ENCODE measurements at places on chromosomes 11 and 22.

- DNase-seq: no peak
These were observed 1.2 kb upstream of the NRXN2 start for GRCh38 chr11:64723907-64724862.

DNA sequence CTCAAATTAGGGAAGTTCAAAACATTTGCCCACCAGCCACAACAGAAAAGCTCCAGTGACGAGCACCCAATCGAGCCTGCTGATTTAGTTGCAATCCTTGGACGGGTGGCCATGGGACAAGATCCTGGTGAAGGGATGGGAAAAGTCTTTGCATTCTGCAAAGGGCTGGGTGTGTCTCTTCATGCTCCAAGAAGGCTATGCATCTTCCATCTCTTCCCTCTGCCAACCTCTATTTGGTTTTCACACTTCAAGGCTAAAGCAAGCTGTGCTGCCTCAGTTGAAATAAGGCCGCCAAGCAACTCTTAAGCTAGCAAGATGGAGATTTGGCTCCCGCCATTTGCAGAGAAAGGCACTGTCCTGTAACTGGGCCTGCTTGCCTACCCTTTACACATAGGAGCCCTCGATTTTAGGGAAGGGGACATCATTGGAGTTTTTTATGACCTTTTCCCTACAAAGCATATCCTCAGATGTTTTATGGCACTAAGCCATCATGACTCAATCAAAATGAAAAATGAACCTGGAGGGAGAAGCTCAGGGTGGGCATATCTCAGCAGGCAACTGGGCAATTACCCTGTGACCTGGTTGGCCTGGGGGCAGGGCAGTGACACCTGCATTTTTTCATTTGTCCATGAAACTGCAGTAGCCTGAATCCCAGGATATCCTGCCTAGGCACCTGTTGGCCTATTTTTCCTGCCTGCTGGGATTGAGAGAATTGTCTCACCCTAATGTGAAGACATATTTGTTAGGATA is 45.0 kb upstream of the BLID start:
- DNase-seq: no peak

GRCh38 chr11:130070846-130071200 is 1.1 kb downstream of the APLP2 start:
- no peak for DNase-seq

- no peak for DNase-seq
These were observed 9.8 kb downstream of the PDHX start for GRCh38 chr11:34926101-34926830.

GRCh38 chr22:42256930-42257329 is 13.5 kb downstream of the TCF20 start:
- DNase-seq: no peak

DNA sequence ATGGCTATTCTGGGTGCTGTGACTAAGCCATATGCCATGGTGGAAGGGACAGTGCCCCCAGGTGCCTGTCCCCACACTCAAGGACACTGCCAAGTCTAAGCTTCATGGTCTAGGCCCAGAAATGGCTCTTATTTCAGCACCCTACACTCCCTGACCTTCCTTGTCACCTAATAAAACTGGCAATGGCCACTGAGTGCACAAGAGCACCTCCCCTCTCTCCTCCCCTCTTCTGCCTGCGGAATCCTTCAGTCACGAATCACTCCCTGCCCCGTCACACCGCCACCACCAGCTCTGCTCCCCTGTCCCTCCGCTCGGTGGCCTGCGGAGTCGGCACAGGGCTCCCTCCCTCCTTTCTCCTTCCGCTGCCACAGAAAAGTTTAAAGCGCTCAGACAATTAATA is 19.0 kb upstream of the LMO1 start:
- DNase-seq: no peak

DNA sequence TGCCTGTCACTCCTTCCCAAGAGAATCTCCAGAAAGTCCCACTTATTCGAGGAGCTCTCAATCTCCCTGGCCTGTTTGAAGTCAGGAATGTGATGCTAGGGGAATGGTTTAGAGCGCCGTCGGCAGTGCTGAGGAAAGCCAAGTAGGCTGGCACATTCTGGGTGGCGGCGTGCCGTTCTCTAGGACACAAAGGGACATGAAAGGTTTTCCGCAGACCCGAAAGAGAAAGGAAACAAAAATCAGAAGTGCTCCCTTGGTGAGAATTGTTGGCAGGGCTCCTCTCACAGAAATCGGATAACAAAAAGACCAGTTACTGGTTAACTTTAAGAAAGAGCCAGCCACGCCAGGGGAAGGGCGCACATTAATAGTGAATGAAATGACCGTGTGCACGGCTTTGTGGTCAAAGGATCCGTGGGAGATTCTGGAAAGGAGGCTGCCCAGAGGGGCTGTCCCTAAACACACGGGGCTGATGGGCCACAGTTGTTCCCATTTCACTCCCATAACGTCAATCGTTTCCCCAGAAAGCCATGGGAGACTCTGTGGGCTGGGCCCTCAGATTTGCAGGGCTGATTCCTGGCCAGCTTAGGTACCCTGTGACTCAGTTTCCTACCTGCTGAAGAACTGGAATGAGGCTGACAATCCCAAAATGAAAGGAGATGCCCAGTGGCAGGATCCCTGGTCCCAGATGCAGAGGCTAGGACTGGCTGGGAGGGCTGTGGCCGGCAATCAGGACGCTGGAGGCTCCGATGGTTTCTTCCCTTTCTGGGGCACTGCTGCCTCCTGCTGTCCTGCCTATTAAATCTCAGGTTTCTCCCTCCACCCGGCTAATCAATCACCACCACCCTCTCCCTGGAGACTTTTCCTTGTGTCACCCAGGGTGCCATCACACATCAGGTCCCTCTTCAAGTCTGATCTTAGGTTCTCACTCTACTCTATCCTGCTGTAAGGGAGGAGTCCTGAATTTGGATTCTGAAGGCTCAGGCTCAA is 82.3 kb downstream of the RCN1 start:
- peak; percentile 6 for DNase-seq

DNA sequence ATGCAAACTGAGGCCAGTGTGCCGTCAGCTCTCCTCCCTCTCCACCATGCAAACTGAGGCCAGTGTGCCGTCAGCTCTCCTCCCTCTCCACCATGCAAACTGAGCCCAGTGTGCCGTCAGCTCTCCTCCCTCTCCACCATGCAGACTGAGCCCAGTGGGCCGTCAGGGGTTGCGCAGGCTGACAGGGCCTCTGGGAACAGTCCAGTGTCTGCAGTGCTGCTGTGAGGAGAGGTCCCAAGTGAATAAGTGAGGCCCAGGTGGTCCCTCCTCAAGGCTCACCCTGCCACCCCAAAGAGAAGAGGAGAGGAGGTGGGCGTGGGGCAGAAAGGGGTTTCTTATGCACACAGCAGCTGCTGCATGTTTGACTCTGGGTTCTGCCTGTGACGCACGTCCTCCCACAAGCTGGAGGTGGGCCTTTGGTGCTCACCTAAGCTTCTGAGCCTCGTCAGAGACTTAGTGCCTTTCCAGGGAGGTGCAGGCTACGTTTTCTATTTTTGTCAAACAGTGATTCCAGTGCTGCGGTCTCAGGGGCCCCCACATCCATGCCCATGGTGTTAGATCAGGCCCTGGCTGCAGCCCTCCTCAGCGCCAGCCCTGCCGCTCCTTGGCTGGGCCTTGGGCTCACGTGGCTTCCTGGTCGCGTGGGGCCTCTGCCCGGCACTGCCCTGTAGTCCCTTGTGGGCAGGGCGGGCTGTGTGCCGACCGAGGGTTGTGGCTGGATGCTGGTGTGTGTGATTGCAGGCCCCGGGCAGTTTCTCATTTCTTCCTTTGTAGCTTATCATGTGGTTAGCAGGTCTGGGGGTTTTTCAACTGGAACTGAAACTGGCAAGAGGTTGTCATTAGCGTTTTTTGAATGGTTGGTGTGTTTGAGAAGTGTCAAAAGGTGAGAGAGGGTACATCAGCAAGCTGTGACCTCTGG is 7.1 kb downstream of the TPCN2 start:
- no peak for DNase-seq

DNA sequence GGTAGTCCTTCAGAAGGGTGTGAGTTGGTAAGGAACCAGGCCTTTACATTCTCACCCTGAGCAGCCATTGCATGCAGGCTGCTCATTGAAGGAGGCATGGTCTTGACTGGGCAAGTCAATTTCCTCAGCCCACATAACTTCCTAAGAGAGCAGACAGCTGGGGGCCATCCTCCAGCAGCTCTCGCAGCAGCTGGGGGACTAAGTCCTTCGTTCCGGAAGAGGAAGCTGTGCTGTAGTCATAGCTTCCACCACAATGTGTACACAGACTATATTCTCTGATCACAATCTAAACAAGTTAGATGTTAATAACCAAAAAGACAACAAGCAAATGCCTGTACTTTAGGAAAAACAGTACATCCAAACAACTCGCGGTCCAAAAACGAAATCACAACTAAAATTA is 30.1 kb upstream of the MPPED1 start:
- no peak for DNase-seq

GRCh38 chr22:45627489-45628233 is 44.0 kb upstream of the ATXN10 start:
- no peak for DNase-seq

DNA sequence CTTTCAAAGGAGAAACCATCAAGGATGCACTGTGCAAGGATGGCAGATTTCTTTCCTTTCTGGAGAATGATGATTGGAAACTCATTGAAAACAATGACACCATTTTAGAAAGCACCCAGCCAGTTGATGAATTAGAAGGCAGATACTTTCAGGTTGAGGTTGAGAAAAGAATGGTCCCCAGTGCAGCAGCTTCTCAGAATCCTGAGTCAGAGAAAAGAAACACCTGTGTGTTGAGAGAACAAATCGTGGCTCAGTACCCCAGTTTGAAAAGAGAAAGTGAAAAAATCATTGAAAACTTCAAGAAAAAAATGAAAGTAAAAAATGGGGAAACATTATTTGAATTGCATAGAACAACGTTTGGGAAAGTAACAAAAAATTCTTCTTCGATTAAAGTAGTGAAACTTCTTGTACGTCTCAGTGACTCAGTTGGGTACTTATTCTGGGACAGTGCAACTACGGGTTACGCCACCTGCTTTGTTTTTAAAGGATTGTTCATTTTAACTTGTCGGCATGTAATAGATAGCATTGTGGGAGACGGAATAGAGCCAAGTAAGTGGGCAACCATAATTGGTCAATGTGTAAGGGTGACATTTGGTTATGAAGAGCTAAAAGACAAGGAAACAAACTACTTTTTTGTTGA is 9.8 kb downstream of the FAM111A start:
- no peak for DNase-seq

DNA sequence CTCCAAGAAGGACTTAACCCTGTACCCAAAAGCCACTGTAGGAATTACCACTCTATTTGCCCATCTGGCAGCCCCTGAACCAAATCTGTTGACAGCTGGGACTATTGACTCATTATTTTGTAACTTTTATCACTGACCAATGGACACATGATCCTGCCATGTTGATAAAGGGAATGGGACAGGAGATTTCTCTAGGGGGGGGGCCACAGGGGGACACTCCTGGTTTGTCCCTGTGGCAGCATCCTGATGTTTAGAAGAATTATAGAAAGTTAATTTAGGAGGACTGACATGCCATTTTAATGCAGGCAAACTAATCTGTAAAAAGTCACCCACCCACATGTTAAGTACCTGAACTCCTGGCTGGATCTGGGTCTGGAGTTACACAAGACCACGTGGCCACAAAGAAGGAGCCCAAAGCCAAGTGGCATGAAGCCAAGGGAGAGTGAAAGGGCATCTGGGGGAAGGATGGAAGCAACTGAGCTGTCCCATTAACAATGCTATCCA is 558.1 kb downstream of the ETS1 start:
- no peak for DNase-seq

GRCh38 chr11:14552089-14552488 is 31.9 kb upstream of the PSMA1 start:
- no peak for DNase-seq

DNA sequence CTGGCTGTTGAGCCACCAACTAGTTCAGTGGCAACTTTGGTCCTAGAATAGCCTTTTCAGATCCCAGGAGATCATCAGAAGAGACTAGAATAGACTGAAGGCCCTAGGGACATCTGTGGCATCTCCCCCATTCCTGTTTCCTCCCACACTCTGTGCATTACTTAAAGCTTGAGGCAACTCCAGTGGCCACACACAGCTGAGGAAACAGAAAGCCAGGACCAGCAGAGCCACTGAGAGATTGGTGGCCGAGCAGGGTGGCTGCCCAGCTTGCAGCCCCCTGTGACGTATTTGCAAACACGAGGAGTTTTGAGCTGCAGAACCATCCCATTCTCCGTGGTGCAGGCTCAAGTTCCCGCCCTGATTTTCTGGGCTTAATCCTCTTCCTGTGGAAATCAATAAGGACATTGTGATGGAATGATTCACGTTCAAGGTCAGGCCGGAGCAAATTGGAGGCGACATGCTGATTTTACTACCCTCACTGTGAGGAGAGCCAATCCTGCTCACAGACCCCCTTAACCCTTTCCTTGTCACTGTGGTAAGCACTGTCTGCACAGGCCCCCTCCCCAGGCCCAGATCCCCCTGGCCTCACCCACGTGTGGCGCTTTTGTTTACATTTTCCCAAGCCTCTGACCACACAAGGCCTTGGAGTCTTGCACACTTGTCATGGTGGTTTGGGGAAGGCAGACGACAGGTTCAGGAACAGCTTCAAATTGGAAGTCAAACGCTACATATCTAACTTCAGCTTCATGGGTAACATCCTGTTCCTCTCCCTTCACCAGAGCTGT is 69.1 kb upstream of the MYOD1 start:
- no peak for DNase-seq

DNA sequence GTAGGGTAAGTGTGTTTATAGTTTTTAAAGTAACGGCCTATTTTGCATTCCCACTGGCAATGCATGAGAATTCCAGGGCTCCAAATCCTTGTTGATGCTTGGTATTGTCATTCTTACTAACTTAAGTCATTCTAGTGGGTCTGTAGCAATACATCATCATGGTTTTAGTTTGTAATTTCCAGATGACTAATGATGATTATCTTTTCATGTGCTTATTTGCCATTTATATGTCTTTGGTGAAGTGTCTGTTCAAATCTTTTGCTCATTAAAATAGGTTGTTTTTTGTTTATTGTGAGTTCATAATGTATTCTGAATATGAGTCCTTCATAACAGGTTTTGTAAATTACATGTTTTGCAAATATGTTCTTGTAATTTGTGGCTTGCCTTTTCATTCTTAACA is 31.2 kb downstream of the MTMR3 start:
- DNase-seq: no peak

- DNase-seq: peak; percentile 71
These were observed at the start of gene SHISA8 for GRCh38 chr22:41915035-41915785. TSS of gene SHISA8 (minus strand) at chr22:41915074. CDS start at chr22:41914667, 407 bp downstream.

DNA sequence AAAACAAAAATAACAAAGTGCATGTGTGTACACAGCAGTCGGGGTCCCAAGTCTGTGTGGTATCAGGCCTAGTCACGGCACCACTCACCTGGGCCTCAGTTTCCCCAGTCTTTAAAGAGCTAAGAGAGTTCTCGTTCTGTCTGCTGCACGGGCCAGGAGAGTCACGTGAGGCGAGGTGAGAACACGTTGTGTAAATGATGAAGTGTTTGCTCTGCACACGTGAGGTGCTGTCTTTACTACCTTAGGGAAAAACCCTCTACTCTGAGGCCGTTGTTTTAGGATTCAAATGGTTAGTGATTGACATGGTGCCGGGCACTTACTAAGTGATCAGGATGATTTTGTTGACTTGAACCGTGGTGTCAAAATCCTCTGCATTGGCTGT is 86.5 kb upstream of the PPARA start:
- no peak for DNase-seq

Data from stimulated activated CD4-positive, alpha-beta T cell treated with anti-CD3 and anti-CD28 coated beads, Interleukin-4, amount 100 ng/mL, for 1 hour (primary cell).